Subcutaneous adipose tissue (tissue), 4 donors: ENCODE measurements at places on chromosomes 3 and 15. TPM values are rescaled to one million over a fixed set of nuclear protein-coding genes. Genes with fewer than 3 reads are reported as not detected.

Gene CHRM5
- not detected for total RNA-seq

Gene RPSA
- 834 TPM for total RNA-seq

Gene GDPGP1
- 2.6 TPM for total RNA-seq

Gene ASB14
- total RNA-seq: not detected

Gene CORO2B
- total RNA-seq: 5.4 TPM

Gene LPP
- total RNA-seq: 248 TPM

Gene NOX5
- 0.33 TPM for total RNA-seq

Gene TRH
- not detected for total RNA-seq

Gene EIF1B
- 45.7 TPM for total RNA-seq

Gene C3orf85
- not detected for total RNA-seq

Gene MITF
- 60.3 TPM for total RNA-seq

Gene DNAH12
- total RNA-seq: 0.17 TPM

Gene ZNF774
- 2.5 TPM for total RNA-seq

Gene TMEM108
- total RNA-seq: 0.66 TPM

Gene UBA7
- 16.8 TPM for total RNA-seq

Gene SCAANT1
- total RNA-seq: not detected

Gene IL17RC
- total RNA-seq: 99.3 TPM

Gene WHAMM
- 8.0 TPM for total RNA-seq

Gene WDR93
- 1.8 TPM for total RNA-seq

Gene PHC3
- 57.1 TPM for total RNA-seq

Gene SCG5
- not detected for total RNA-seq

Gene CALML4
- total RNA-seq: 5.5 TPM

Gene GABRG3
- not detected for total RNA-seq

Gene SLC9C1
- total RNA-seq: 0.17 TPM

Gene ZNF106
- 157 TPM for total RNA-seq

Gene GOLGA6L7
- total RNA-seq: not detected

Gene PPARG
- 347 TPM for total RNA-seq

Gene DTX3L
- 22.5 TPM for total RNA-seq

Gene DPPA2
- total RNA-seq: not detected
